Coronary artery (tissue), 2 donors: ENCODE measurements at places on chromosomes 3 and 15.

GRCh38 chr3:144626835-144627234 lies 655.2 kb downstream of the DIPK2A start:
- no peak for DNase-seq

GRCh38 chr3:13013994-13014754 lies 59.1 kb downstream of the IQSEC1 start:
- DNase-seq: no peak

DNA sequence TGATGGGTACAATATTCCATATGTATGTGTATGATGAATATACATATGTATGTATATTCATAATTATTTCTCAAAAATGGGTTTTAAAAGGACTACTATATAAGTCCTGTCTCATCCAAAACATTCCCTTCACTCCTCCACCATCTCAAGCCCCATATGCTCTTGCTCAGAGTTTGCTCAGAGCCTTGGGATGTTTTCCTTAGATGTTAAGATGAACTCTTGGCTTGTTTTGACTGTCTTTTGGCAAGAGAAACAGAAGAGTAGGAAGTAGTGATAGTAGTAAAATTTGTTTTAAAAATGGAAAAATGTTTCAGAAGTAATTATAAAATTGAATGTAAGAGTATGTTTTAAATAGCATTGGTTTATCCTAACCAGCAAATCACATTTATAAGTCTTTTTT lies 6.2 kb upstream of the EPHA3 start:
- DNase-seq: no peak

GRCh38 chr3:98048586-98048985 lies 13.5 kb upstream of the GABRR3 start:
- no peak for DNase-seq

GRCh38 chr3:32508711-32509110 lies 6.1 kb upstream of the CMTM6 start:
- no peak for DNase-seq

- no peak for DNase-seq
Measured at GRCh38 chr15:31268911-31269784, 57.5 kb upstream of the KLF13 start.

DNA sequence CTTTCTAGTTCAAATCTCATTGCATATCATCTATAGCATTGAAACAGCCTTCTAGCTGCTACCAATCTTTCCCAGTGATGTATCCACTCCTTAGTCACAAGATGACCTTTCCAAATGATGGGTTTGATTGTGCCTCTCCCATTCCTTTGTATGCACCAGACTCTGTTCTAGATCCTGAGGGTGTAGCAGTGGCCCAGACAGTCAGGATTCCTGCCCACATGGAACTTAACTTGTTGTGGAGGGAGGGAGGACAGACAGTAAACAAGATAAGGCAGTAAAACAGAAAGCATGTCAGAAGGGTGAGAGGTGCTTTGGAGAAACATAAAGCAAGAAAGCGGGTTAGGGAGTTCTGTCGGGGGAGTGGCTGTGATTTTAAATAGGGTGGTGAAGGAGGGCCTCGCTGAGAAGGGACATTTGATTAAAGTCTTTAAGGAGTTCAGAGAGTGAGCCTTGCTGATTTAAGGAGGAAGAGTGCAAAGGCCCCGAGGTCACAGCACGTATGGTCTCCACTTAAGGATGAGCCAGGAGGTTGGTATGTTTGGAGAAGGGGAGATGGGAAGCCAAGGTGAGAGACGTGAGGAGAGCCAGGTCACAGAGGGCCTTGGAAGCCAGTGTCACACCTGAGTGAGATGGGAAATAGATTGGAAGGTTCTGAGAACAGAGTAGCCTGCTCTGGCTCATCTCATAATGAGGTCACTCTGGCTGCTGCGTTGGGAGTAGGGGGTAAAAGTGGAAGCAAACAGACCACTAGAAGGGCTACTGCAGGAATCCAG lies 38.3 kb downstream of the FAM43A start:
- DNase-seq: no peak

DNA sequence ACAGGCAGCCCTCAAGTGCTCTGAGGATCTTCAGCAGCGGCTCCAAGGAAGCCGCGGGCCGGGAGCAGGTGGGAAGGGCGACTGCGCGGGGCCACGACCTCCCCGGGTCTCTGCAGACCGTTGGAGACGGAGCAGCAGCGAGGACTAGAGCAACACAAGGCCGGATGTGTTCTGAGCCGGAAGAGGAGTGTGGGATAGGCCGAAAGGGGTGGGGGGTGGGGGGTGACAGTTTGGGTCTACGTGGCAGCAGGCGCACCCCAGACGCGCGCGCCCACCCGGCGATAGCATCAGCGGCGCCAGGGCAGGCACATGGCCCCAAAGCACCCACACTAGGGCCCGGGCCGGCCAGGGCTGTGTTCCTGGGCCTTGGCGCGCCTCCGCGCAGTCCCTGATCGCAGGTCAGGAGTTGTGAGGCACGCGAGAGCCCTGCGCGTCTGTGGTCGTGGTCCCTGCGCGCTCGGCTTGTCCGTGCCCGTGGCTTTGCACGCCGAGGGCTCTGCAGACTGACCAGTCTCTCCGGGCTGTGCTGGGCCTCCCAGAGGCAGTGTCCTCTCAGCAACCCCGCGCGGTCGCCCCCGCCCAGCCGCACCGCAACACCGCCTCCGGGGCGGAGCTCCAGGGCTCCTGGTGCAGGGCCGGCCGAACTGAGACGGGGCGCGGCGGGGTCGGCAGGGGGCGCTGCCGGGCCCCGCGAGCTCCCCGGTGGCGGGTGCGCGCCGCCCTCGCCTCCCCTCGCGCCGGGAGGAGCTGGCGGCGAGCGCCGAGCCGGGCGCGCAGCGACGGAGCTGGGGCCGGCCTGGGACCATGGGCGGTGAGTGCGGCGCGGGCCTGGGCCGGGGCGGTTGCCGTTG lies at the start of gene PXYLP1:
Gene PXYLP1, plus strand, starts transcription at position 725 of the 851 bp plus-strand sequence. CDS start 28,351 bp downstream, outside the sequence.
- peak; percentile 93 for DNase-seq

DNA sequence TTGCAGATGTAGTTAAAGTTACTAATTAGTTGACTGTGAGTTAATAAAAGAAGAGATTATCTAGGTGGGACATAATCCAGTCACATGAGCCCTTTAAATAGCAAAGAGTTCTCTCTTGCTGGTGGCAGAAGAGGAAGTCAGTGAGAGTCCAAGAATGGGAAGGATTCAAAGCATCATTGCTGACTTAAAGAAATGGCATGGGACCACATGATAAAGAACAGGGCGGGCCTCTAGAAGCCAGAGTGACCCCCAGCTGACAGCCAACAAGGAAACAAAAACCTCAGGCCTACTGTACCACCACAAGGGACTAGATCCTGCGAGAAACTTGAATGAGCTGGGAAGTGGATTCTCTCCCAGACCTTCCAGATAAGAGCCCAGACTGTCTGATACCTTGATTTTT lies 447.2 kb upstream of the CCDC54 start:
- DNase-seq: no peak

DNA sequence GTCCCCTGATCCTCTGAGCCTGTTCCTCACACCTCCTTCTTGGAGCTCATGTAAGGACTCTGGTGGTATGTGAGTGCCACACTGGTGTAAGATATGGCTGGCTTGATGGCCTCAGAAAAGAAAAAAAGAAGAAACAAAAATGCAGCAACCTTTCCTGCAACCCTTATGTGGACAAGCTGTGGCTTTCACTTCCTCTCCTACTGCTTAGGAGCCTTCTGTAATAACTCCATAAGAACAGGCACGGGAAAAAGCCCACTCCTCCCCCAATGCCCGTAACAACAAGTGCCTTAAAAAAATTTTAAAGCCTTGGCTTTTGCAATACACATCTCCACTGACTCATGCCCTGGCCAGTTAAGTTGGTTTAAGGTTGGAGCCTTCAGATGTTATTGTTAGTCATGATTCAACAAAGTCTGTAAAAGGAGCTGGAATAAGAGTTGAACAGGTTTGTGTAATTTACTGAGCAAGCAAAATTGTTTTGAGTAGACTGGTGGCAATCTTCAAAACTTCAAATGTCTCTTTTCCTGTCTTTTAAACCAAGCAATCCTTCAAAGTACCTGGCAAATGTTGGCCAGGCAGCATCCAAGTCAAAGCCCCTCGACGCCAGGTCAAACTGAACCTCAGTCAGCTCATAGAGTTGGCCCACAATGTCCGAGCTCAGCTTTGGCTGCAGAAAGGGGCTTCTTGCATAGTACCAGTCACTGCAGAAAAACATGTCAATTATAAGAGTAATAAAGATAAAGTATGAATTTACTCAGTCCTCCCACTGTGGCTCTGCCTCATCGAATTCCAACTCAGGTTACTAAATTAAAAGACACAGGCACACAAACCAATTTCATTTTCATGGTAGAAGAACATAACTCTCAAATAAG lies 22.9 kb downstream of the FYCO1 start:
- no peak for DNase-seq

GRCh38 chr3:154614601-154615000 lies 184.6 kb upstream of the GPR149 start:
- no peak for DNase-seq

DNA sequence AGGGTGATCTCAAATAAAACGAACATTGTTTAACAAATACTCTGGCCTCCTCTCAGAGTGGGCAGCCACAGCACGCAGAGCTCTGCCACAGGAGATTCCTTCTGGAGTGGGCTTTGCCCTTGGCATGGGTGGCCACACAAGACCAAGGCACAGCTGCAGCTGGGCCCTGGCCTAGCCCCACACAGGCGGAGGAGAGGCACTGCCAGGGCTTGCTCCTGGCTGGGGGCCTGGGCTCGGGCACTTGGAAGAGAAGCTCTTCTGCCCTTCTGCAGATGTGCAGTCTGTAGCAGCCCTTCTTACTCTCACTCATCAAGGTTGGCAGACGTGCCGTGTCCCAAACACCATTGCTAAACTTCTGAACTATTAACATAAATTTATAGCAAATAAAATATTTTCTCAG lies 67.2 kb downstream of the CRTC3 start:
- DNase-seq: no peak

- no peak for DNase-seq
Measured at GRCh38 chr3:134965865-134966481, 170.9 kb downstream of the EPHB1 start.

DNA sequence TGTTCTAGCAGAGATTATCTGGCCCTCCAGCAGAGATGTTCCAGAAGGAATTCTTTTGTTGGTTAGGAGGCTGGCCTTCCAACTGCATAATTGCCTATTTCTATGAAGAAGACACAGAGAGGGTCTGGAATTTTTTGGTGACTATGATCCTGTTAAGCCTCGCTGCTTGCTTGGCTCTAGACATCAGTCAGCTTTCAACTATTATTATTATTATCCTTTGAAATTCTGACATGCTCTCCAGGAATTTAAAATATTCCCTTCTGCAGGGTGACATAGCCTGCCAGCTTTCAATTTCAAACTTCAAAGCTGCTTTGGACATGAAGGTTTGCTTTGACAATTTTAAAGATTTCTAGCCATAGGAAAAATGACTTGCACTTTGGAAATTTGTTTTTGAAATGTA lies 26.3 kb upstream of the ZNF148 start:
- no peak for DNase-seq

DNA sequence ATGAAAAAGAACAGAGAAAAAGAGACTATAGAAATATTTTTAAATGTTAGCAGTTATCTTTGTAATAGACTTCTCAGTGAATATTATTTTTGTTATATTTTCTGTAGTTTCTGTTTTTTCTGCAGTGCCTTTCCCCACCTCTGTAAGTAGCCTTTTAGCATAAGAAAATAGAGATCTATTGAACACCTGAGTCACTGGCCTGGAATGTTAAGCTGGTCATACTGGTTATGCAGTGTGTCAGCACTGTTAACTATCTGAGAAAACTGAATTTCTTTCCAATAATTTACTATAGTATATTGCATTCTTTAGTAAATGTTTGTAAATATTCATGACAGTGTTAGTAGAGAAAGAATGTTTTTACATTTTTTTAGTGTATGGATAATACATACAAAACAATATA lies 79.8 kb downstream of the NECTIN3 start:
- DNase-seq: no peak

DNA sequence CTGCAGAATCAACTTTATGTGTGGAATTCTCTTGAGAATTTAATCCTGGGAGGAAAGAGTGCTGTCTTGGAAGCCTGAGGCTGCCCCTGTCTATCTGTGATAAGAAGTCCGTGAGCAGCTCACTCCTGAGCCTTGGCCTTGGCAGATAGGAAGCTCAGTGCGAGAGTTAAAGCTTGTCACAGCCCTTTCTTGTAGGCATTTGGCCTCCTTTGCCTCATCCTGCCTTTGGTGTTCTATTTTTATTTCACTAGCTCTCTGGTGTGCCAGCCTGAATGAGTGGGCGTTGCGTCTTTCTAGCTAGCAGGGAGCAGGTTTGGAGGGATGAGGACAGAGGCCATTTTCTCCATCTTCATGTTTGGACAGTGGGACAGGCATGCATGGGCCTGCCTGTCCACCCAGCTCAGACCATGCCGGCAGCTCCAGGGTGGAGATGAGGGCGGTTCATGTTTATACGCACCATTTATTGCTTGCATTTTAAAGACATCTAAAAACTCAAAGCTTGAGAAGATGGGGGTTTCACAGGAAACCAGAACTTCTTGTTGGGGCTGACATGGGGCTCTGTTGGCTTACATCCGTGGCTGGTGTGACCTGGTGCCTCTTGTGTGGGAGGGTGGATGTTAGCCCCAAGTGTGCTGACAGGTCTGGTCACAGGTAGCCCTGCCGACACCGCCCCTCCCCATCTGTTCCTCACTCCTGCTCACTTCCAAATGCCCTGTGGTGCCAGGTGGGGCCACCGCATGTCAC lies 29.8 kb downstream of the IRAK2 start:
- DNase-seq: peak; percentile 81

DNA sequence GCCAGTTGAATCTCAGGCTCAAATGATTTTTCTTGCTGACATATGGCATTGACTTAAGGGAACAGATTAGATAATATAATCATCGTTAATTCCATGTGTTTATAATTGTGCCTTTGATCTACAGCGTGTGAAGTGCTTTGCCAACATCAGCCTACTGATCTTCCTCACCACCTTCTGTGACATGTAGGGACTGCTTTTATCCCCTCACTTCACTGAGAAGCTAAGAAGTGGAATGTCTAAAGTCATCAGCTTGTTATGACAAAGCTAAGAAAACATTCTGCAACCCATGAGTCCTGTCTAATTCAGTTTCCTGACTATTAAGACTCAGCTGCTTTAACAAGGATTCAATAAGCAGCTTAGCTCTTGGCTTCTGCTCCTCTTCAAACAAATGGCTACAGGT lies 106.0 kb downstream of the MYH15 start:
- no peak for DNase-seq

- no peak for DNase-seq
Measured at GRCh38 chr3:64747679-64748078, 59.9 kb upstream of the ADAMTS9 start.

DNA sequence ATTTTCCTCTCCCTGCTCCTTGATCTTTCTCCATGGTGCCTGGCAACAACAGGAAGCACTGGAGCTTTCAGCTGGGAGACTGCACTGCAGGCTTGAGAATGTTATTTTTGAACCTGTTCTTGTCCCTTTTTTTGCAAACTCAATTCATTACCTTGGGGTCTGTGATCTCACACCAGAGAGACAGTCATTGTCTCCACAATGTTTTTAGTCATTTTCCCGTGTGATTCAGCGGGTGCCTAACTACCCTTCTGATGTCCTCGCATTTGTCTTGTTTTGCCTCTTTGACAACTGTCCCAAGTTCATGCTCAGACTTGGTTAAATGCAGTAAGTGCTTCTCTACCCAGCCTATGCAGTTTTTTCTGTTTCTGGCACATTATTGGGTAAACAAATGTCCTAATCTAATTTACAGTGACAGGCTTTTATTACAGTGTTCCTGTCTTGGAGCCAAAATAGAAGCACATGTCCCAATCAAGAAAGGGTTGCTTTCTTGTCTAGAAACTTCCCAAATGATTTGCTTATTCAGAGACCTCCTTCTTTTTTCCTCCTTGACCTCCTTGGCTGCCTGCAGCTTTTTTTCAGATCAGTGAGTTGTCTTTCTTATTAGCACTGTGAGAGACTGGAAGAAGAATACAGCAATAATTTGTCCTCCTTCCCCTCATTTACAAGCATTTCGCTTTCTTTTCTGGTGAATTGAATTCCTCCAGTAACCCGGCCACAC lies 162.4 kb downstream of the NSUN3 start:
- DNase-seq: no peak
